ENCODE measurements at places on chromosomes 3 and 15. TPM values are rescaled to one million over a fixed set of nuclear protein-coding genes. Genes with fewer than 3 reads are reported as not detected.

- DNase-seq = no peak
Observed at GRCh38 chr3:10338591-10339353, 17.9 kb upstream of the SEC13 start.

DNA sequence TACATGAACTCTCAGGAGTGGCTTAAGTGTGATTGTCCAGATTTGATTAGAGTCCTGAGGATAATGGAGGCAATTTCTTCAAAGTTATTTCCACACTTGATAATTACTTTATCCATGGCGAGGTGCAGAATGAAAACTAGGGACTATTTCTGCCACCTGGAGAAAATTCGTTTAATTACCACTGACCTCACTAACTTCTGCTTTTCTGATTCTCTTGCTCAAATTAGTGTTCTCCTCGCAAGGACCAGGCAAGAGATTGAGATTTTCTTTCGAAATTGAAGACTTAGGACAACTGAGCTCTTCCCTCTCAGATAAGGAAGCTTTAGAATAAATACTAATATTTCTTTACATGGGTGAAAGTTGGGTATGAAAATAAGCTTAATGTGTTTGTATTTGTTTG is 135.2 kb downstream of the RYR3 start:
- no peak for DNase-seq

DNA sequence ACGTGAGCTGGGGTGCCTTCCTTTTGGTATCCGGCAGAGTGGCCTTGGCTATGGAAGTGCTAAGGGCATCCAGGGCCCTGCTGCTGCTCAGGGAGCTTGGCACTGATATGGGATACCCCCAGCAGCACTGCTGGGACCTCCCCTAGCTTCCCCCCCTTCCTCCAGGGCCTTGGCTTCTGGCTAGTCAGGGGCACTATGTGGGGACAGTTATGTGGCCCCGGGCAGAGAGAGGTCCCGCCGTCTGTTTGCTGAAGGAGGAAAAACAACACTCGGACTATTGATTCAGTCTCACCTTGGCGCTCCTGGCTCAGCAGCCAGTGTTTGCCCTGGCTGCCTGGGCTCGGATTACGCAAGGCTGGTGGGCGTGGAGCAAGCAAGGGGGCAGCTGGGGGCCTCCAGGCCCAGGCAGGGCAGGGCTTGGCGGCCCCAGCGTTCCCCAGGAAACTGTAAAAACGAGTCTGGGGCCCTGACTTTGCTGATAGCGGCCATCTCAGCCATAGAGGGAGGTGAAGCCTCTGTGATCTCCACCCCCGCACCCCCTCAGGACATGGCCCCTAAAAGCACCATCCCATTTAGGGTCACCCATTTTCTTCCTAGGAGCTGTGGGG is 5.7 kb downstream of the FURIN start:
- DNase-seq = no peak

DNA sequence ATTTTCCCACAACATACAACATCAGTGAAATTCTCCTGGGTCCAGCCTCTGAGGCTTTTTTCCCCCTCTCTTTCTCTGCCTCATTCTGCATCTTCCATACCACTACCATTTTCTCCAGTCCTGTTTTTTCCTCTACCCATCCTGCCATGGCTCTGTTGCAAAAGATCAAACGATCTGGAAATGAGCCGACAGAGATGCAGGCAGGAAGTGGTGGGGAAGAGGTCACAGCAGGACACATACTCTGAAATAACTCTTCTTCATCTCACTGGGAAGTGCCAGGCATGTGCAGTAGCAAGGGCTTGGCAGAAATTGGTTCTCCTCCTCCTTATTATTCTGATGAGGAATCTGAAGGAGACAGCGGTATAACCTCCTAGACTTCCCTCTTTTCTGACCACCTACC is 114.3 kb downstream of the CORO2B start:
- DNase-seq = no peak

DNA sequence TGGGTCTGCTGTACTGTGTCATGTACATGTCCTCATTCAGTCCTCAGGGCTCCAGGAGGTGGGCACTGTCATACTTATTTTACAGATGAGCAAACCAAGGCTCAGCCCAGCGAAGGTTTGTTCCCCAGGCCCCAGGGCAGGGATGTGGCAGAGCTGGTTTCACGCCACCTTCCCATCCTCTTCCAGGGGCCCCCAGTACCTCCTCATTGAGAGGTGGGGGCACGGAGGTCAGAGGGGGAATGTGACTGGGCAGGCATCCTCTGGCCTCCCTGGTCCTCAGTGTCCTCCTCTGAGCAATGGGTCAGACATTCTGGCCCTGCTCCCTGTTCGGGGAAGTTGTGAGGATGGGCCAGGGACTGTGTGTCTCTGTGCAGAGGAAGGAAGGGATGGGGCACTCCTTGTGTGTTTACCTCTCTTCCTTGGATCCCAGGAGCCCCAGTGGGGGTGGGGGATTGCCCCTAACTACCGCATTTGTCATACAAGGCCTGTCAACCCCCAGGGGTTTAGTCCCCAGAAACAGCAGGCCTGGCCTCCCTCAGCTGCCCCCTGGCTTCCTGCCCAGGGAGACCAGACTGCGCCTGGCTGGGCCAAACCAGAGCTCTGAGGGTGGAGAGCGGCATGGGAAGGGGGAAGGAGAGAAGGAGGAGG is 65.9 kb upstream of the LCTL start:
- DNase-seq = peak; percentile 86

ASB14 gene
- 0.26 TPM for total RNA-seq

GRCh38 chr15:60975218-60975617 is 253.9 kb downstream of the RORA start:
- DNase-seq = no peak

- DNase-seq = no peak
Observed at GRCh38 chr3:12439161-12439940, 44.9 kb upstream of the TSEN2 start.

- no peak for DNase-seq
Observed at GRCh38 chr3:4320096-4320911, 17.1 kb downstream of the SETMAR start.

GRCh38 chr3:173703771-173704170 is 306.2 kb downstream of the NLGN1 start:
- DNase-seq = no peak

FAM240A gene
- not detected for total RNA-seq

GRCh38 chr15:74530771-74531143 is 10.3 kb upstream of the ARID3B start:
- no peak for DNase-seq

GUCA1C gene
- total RNA-seq = not detected

- DNase-seq = no peak
Observed at GRCh38 chr15:83016906-83017305, 5.5 kb upstream of the C15orf40 start.

GRCh38 chr15:45230245-45230965 is 21.6 kb upstream of the SLC28A2 start:
- DNase-seq = no peak

- DNase-seq = no peak
Observed at GRCh38 chr15:50907601-50908208, 778 bp upstream of the AP4E1 start.

BFSP2 gene
- not detected for total RNA-seq

DNA sequence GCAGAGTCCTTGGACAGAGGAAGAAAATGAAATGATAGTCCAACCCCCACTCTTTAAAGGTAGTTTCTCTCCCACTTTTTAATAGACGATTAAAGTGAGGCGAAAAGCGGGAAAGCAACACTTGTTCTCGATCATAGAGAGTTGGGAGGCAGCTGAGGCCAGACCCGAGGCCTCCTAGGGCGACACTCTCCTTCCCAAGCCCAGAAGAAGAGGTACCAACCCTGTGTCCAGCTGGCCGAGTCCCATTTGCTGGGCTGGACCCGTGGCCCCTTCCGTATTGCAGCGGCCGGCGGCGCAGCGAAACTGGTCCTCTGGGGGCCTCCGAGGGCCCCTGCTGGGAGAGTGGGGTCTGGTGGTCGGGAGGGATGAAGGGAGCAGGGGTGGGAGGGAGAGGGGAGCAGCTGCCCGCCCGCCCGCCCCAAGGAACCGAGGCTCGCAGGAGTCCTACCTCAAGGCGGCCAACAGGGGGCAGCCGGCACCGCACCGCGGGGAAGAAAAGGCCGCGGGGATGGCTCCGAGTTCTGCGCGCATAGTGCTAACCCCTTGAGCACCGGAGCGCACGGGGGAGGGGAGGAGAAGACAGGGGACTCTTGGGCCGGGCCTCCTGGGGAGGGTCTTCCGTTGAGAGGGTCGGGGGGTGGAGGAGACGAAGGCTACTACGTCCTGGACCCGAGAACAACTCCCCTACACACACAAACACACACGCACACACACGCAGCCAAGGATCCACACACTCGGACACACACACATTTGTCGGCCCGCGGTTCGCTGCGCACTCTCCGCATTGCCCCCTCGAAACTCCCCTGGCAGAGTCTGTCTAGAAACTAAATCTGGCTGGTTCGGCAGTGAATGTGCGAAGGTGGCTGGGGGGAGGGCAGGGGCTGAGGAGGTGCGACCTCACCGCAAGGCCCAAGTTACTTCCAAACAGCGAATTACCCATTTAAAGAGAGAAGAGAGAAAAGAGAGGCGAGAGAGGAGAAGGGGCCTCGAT is 2.0 kb downstream of the WNT5A start:
- peak; percentile 84 for DNase-seq

DPPA4 gene
- not detected for total RNA-seq

DNA sequence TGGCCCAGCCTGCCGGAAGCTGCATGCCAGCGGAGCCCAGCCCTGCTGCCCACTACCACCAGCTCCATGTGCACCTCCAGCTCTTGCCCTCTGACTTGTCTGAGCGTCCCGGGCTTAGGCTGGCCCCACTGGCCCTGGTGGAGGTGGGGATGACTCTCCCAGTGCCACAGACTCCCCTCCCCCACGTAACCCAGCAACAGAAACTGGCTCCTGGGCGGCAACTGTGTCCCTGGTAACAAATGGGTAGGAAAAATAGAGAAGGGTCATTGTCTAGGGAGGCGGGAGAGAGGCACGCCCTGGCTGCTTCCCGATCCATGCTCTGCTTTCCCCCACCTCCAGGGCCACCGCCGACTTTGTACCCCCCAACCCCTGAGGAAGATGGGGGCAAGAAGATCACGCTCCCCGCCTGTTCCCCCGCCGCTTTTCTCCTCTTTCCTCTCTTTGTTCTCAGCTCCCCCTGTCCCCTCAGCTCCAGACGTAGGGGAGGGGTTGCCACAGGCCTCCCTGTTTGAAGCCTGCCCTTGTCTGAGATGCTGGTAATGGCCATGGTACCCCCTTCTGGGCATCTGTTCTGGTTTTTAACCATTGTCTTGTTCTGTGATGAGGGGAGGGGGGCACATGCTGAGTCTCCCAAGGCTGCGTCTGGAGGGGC is 10.8 kb upstream of the SEMA3B start:
- DNase-seq = no peak

DNA sequence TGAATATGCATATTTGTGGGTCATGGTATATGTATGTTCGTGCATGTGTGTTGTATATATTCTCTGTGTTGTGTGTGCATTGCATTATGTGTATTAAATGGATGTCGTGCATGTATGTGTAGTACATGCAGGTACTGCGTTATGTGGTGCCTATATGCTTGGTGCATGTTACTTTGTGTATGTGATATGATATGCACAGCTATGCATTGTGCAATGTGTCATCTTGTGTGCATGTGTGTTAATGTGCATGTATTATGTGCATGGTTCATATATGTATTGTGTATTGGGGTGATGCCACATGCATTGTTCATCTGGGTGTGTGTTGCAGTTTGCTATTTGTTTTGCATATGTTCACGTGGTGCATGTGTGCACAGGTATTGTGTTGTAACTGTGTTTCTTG is 2.9 kb downstream of the GALNT15 start:
- DNase-seq = no peak

KBTBD13 gene
- total RNA-seq = 2.8 TPM

GRCh38 chr15:90205886-90206285 is 4.8 kb downstream of the SEMA4B start:
- DNase-seq = no peak

GRCh38 chr15:96334017-96334704 is 3.7 kb downstream of the NR2F2 start:
- no peak for DNase-seq

ACAD9 gene
- total RNA-seq = 35.4 TPM

- DNase-seq = peak; percentile 93
Observed at GRCh38 chr3:129485721-129486663, 42.4 kb upstream of the RHO start.

KCNAB1 gene
- 1.1 TPM for total RNA-seq

GASK1A gene
- total RNA-seq = 4.3 TPM

HCN4 gene
- total RNA-seq = 61.7 TPM

CHRM5 gene
- total RNA-seq = not detected

COLQ gene
- total RNA-seq = 18.9 TPM

- DNase-seq = no peak
Observed at GRCh38 chr3:8204853-8205650, 296.6 kb upstream of the LMCD1 start.

- DNase-seq = peak; percentile 73
Observed at GRCh38 chr15:80160570-80161156, 7.9 kb downstream of the FAH start.

DNA sequence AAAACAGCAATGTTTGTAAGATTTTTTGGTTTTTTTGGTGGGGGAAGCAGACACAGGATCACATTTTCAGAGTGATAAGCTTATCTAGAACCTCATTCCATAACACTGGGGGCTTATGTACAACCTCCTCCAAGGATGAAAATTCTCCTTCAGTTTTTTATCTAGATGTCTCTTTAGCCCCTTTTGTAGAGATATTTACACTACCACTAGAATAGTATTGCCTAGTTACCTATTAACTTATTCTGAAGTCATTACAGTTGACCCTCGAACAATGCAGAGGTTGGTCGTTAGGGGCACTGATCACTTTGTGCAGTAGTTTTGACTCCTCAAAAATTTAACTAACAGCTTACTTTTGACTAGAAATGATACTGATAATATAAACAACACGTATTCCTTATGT is 32.8 kb downstream of the IFT57 start:
- no peak for DNase-seq

GRCh38 chr3:101667331-101667730 is 9.6 kb downstream of the ZBTB11 start:
- DNase-seq = no peak

DNA sequence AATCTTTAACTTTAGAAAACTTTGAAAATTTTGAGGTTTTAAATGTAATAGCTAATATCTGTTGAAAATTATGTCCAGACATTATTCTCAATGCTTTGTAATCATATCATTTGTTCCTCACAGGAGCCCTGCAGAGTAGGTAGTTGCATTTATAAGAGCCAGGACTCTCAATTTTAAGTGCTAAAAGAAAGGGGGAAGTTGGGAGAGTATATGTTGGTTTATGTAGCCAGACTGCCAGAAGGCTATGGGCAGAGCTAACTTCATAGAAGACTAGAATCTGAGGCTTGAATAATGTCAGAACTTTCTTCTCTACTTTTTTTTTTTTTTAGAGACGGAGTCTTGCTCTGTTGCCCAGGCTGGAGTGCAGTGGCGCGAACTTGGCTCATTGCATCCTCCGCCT is 9.1 kb downstream of the VPS8 start:
- DNase-seq = no peak

All from right cardiac atrium (tissue), 5 donors.